Omental fat pad (tissue), 4 donors: ENCODE measurements at places on chromosomes 7 and 10. TPM values are rescaled to one million over a fixed set of nuclear protein-coding genes. Genes with fewer than 3 reads are reported as not detected.

DNA sequence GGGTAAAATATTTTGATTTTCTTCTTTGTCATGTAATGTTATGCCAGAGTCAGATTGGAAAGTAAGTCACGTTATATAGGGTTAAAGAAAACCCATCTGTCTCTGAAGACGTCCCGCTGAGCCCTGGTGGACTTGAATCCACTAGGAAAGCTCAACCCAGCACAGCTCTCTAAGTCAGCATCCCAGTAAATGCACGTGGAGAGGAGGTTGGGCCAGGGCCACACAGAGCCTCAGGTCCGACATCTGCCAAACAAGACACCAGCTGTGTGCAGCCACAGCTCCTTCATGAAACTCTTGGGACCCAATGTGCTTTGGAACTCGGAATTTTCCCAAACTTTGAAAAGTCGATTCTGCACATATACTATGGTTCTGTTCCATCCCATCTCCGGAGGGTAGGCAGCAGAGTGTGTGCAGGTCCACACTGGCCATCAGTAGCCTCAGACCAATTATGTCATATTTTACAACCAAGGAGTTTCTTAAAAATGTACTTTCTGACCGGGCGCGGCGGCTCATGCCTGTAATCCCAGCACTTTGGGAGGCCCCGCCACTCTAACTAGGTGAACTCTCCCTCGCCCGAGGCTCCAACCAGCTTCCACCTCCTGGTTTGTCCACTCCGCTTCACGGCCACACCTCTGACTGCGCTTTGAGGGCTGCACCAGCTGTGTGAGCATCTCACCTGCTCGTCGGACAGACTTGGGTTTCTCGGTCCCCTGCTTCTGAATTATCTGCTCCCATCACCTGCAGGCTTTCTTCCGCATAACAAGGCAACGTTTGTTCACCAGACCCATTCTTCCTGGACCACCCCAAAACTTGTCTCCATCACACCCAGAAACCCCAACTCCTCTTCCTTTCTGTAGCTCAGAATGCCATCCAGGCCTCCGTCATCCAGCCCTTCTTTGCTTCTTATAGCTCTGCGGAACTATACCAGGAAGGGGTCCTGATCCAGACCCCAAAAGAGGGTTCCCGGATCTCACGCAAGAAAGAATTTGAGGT lies 29.7 kb upstream of the DNAJB6 start:
- no peak for DNase-seq

The ADAMTS14 gene
- total RNA-seq = not detected

The HEPACAM2 gene
- not detected for total RNA-seq

- no peak for DNase-seq
These were observed 131.1 kb upstream of the ABCB5 start for GRCh38 chr7:20484356-20484755.

DNA sequence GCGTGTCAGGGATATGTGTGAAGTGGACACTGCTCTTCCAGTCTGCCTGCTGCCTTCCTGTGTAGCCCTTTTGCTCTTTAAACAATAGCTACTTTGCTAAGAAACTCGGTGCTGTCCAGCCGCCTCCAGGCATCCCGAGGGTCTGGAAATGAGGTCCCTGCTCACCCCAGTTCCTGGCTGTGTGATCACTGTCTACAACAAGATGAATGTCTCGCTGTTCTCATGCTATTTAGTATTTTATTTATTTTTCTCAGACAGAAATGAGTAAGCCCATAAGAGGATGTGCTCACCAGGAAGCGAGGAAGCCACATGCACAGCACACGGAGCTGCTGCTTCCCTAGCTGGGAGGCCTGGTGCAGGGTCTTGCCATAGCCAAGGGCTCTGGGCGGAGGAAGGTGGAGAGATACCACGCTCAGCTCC lies 167.0 kb upstream of the PITRM1 start:
- DNase-seq = no peak

The CCDC172 gene
- total RNA-seq = not detected

The HABP2 gene
- total RNA-seq = not detected

GRCh38 chr7:7099584-7100014 lies 82.7 kb upstream of the C1GALT1 start:
- DNase-seq = peak; percentile 44

The PNLIP gene
- total RNA-seq = not detected

The NRCAM gene
- 6.5 TPM for total RNA-seq

- no peak for DNase-seq
These were observed 18.6 kb downstream of the PPP1R3C start for GRCh38 chr10:91614225-91614624.

DNA sequence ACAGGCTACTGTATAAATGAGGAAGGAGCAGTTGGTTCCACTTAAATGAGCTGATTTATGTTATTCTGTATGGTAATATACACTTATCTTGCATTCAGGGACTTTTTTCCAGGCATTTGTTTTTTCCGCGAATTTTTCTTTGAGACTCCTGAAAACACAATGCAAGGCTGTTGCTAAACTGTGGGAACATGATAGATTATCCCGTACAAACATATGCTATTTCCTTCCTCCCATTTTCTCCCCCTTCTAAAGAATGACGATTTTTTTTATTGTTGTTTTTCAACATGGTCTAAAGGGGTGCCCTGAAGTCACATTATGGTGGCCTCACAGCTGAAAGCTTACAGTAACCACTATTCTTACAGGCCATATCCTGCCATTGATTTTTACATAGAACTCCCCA lies 523.9 kb upstream of the NRP1 start:
- DNase-seq = no peak

DNA sequence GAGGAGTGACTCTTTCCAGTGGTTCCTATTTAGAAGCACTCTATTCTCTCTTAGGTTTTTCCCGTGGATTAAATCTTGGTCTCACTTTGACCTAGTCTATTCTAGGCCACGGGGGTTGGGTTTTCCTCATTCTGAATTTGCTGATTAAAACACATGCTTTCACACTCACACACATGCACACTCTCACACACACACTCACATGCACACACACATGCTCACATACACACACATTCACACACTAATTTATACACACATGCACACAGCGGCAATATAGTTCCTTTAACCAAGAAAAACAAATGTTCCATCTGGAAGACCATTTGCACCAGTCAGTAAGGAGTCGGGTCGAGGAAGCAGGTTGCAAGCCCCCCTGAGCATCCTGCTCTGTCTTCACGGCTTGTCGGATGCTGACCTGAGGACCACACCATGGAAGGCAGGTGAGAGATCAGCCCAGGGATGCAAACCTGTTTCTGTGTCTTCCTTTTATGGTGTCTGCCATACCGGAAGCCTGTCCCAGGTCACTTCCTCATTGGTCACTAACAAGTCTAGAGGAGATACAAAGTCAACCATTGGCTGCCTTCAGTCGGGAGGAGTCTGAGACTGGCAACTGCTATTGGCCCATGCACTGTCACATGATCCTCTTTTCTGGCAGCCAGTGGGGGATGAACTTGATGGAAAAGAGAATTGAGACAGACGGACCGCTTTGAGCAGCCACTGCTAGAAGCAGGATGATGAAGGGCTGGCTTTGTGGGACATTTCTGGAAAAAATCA lies 330.8 kb downstream of the FGFR2 start:
- no peak for DNase-seq

The GSTK1 gene
- total RNA-seq = 159 TPM

DNA sequence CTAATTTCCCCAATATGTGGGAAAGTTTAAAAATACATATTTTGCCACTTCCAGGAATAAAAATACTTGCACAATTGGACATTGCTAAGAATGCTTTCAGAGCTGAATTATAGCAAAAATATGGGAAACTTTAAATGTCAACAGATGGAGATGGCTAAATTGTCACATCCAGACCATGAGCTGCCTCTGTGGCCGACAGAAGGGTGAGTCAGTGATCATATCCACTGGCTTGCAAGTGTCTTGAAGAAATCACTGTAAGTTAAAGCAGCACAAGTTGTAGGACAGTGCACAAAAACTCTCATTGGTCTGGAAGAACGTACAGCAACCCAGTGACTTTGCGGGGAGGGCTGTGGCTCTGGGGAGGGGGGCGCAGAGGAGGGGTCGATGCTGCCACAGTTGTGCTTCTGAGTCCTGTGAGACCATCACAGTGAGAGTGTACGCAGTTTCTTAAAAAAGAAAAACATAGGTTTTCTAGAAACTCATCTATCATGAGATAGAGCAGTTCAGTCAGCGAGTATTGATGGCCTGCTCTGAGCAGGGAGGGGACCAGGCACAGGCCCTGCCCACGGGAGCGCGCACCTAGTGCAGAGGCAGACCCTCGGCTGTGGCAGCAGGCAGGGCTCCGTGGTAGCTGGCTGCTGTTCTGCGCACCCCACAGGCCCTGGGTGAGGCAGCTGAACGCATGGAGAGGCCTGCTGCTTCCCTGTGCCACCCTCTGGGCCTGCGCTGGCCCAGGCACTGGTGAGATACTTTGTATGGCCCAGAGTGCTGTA lies 25.5 kb downstream of the LRRC27 start:
- DNase-seq = no peak

DNA sequence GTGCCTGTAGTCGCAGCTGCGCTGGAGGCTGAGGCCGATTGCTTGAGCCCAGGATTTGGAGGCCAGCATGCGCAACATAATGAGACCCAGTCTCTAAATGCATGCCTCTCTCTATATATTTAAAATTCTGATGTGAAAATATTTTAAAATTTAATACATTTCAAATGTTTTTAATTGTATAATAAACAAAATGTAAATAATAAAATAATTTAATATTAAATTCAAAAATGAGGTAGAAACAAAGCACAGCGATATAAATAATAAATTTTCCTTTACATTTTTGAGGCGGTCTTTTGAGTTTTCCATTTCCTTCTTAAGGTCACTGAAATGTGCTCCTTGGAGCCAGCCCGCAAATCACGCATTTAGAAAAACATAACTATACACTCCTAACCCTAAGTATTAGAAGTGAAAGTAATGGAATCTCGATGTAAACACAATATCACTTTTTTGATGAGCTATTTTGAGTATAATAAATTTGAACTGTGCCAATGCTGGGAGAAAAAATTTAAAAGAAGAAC lies 523 bp upstream of the CDK1 start:
- DNase-seq = no peak

GRCh38 chr7:80184693-80185092 lies 50.1 kb downstream of the GNAI1 start:
- DNase-seq = no peak

The SFRP4 gene
- 23.0 TPM for total RNA-seq

The PRKAR2B gene
- 287 TPM for total RNA-seq

DNA sequence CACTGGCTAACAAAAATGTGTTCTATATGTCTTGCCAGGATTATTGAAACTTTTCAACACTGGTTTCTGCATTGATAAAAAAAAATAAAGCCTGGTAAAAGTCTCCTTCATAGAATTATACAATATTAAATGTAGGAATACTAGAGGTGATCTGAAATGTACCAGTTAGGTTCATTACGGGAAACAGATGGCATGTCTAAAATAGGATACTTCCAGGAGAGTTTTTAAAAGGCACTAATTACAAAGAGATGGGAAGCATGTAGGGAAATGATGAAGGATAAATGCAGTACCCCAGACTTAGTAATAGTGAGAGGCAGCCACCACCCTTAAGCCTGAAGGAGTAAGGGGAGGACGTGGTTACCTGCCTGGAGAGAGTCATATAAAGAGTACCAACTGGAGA lies 107.0 kb upstream of the NPSR1 start:
- DNase-seq = no peak

The CYP26C1 gene
- total RNA-seq = not detected

- DNase-seq = no peak
These were observed 30.2 kb downstream of the ALOX5 start for GRCh38 chr10:45404087-45404769.

DNA sequence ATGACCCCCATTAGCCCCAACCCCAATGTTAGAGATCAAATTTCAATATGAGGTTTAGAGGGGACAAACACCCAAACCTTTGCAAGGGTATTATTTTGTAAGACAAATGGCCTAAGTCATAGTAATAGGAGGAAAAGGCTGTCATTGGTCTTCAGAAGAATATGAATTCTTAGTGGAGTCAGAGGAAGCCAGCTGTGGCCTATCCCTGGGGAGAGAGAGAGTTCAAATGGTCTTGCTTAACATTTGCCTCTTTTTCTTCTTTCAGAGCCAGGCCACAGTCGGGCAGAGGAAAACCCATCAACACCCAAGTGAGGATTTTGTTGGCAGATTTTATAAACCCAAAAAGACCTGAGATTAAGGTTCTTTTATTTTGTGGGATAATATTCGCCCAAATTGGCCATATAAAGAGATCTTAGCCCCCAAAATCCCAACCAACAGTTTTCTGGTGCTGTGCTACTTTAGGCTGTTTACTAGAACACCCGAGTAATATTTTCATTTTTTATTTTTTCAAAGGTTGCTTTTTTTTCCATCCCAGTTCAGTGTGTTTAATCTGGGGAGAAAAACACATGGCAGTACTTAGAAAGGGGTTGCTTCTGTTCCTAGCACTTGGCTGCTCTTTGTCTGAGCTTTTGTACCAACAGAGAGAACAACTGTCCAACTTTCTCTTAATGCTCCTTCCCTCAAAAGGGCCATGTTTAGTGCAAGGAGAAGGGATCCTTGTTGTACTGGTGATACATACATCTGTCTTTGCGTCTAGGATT lies 26.8 kb upstream of the ARMC3 start:
- no peak for DNase-seq

The AMPH gene
- total RNA-seq = 15.9 TPM

GRCh38 chr10:132270256-132270655 lies 37.5 kb downstream of the STK32C start:
- no peak for DNase-seq

DNA sequence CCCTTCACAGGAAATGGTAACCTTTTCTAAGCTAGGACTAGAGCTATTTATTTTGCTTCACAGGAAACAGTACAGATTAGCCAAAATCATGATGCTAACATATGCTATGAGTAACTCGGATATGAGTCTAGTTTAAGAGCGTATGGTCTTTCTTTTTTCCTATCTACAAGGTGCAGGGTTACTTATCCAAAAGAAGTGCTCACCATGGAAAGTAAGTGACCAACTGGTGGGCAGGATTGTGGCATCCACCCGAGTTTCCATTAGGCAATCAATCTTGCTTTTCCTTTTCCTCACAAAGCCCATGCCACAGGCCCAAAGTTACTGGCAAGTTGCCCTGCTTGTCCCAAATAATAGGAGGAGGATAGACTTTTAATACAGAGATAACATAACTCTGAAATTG lies 765.1 kb upstream of the POM121L12 start:
- no peak for DNase-seq

DNA sequence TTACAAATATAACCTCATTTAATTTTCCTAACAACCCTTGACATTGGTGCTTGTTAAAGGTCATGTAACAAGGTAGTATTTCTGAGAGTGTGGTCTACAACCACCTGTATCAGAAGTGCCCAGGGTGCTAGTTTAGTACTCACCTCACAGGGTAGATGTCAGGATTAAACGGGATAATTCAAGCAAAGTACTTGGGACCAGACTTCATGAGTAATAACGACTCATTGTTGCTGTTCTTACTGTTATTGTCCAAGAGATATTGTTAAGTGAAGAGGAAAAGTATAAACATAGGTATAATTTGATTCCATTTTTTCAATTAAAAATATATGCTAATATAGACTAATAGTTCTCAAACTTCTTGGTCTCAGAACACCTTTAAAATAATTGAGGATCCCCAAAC lies 179.3 kb downstream of the WNT2 start:
- no peak for DNase-seq
